ENCODE measurements at places on chromosomes 16 and 17.

- DNase-seq: no peak
Observed at GRCh38 chr16:84725481-84726078, 25.8 kb downstream of the USP10 start.

DNA sequence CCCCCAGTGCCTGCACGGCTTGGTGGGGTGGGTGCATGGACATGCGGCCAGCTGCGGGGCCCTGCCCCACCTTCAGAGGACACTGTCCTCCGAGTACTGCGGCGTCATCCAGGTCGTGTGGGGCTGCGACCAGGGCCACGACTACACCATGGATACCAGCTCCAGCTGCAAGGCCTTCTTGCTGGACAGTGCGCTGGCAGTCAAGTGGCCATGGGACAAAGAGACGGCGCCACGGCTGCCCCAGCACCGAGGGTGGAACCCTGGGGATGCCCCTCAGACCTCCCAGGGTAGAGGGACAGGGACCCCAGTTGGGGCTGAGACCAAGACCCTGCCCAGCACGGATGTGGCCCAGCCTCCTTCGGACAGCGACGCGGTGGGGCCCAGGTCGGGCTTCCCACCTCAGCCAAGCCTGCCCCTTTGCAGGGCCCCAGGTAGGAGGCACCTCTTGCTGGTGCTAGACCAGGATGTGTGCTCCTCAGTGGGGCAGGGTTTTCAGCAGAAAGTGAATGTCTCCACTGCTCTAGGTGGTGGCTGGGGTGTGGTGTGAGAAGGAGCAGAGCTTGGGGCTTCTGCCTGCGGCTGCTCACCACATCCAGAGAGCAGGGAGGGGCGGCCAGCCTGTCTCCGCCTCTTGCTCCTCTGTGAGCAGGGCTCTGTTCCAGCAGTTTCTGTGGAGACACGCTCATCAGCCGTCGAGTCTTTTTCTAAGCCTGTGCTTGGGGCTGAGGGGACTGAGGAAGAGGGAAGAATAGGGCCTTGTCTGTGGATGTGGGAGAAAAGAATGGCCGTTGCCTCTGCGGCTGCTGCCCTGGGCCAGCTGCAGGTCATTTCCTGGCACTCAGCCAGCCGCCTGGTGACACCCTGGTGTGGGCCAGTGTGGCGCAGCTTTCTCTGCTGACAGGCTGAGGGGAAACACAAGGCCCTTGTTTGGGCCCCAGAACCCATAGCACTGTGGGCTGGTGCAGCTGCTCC is 2.2 kb downstream of the ZNF276 start:
- no peak for DNase-seq

- no peak for DNase-seq
Observed at GRCh38 chr17:50261051-50261915, 13.0 kb upstream of the TMEM92 start.

GRCh38 chr17:798246-798645 is 16.1 kb downstream of the MRM3 start:
- DNase-seq: no peak

- no peak for DNase-seq
Observed at GRCh38 chr16:14360326-14361037, 269.6 kb downstream of the PARN start.

DNA sequence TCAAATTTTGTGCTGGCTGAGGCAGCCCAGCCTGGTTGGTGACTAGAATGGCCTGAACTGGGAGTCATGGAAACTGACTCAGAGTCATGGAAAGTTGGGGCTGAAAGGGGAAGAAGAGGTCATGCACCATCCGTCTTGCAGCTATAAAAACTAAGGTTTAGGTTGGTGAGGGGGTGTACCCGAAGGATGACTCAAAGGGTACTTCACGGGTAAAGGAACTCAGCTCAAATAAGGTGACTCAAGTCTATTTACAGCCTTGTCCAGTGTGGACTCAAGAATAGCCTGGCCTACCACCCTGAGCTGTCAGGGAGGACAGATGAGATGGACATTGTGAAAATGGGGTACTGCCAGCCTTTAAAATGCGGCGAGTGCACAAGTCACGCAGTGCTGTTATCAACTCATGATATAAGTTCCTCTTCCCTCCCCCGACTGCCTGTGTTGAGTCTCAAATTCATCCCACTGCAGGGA is 18.6 kb downstream of the CD300LB start:
- DNase-seq: no peak

GRCh38 chr16:3546986-3547682 is 30.1 kb downstream of the NLRC3 start:
- no peak for DNase-seq

DNA sequence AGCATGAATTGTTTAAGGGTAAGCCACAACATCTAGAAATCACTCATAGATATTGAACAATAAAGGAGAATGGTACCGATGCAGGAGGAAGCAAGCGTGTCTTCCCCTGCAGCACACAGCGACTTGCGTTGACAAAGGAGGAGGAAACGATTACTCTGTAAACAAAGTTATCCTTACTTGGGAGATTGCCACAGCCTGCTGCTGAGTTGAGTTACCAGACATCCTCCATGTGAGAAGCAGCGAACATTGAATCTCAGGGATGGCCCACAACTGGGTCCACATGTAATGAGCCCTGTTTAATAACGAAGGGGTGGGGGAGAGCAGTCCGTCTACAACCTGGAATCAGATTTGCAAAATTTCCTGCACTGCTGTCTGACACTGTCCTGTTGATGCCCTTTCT is 27.7 kb downstream of the CLUH start:
- DNase-seq: no peak

GRCh38 chr16:19582050-19582831 is 26.7 kb downstream of the VPS35L start:
- no peak for DNase-seq

GRCh38 chr16:50688083-50688482 is 5.3 kb upstream of the NOD2 start:
- DNase-seq: no peak

DNA sequence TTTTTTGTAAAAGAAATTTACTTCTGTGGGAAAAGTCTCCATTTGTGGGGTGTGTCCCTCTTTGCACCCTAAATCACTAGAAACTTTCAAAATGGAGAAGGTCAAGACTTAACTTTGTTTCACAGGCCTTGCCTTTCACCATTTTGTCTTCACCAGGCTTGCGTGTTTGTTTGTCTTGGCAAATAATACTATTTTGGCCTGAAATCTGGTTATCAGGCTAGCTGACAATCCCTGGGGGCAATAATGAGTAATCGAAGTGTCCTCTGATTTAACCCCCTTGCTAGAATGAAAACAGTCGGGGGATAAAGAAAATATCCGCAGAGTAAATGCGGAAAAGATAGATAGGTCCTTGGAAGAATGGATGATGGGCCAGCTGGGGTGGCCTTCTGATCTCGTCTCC is 34.5 kb downstream of the SLC39A11 start:
- DNase-seq: no peak

GRCh38 chr17:2909175-2909845 is 113.1 kb downstream of the RAP1GAP2 start:
- no peak for DNase-seq

- no peak for DNase-seq
Observed at GRCh38 chr16:81469183-81469677, 24.6 kb downstream of the CMIP start.

GRCh38 chr16:20348365-20349185 is 3.9 kb downstream of the UMOD start:
- no peak for DNase-seq

- DNase-seq: no peak
Observed at GRCh38 chr17:83170571-83171260, 91.3 kb downstream of the METRNL start.

- DNase-seq: no peak
Observed at GRCh38 chr17:80122026-80122575, 20.7 kb downstream of the GAA start.

DNA sequence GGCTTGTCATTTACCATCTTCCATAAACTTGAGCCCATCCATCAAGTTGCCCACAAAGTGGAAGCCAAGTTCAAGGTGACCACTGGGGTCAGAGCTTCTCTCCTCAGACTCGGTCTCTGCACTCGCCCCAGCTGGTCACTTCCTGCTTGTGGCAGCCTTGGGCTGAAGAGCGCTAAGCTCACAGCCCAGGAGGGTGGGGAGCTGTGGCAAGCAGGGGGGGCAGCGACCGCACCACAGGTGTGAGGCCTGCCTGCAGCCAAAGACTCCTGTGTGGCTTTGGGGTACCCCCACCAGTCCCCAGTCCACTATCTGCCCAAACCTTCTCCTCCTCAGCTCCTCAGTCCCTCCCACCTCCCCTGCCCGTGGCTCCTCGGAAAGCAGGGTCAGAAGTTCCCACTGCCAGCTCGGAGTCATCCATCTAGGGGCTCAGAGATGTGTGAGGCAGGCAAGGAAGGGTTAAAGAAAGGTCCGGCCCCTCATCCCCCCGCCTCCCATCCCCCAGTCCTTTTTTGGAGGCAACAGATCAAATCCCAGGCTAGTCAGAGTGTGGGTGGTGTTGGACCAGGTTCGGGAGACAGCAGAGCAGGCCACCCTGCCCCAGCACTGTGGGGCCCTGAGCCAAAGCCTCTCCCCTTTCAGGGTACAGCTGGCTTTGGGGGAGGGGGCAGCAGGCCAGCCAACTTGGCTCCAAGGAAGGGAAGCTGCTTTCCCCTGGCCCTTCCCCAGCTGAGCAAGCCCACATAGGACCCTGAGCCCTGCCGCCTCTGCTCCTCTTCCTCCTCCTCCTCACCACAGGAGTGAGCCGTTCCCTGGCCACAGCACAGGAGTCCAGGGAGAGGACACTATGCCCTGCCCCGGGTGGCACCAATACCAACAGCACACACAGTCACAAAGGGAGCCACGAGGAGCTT is 3.2 kb downstream of the CSF3 start:
- DNase-seq: no peak

GRCh38 chr16:11203111-11203623 is 52.8 kb downstream of the SOCS1 start:
- DNase-seq: no peak

GRCh38 chr17:79829004-79829403 is 10.2 kb downstream of the CBX4 start:
- no peak for DNase-seq

GRCh38 chr17:17328251-17328650 is 25.1 kb downstream of the NT5M start:
- no peak for DNase-seq

DNA sequence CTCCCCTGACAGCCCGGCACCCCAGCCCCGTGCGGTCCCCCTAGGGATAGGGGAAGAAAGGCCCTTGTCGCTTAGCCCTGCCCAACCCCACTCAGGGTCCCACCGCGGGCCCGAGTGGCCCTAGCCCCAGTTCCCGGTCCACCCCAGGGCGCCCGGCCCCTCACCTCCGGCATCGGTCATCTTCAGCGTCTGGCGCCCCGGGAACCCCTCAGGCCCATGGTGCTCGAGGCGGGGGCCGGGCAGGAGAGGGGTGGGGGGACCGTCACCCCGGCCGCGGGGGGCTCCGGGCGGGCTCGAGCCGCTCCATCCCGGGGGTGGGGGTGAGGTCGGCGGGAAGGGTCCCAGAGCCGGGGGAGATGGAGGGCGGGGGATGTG is 620 bp downstream of the SAMD14 start:
- DNase-seq: no peak

DNA sequence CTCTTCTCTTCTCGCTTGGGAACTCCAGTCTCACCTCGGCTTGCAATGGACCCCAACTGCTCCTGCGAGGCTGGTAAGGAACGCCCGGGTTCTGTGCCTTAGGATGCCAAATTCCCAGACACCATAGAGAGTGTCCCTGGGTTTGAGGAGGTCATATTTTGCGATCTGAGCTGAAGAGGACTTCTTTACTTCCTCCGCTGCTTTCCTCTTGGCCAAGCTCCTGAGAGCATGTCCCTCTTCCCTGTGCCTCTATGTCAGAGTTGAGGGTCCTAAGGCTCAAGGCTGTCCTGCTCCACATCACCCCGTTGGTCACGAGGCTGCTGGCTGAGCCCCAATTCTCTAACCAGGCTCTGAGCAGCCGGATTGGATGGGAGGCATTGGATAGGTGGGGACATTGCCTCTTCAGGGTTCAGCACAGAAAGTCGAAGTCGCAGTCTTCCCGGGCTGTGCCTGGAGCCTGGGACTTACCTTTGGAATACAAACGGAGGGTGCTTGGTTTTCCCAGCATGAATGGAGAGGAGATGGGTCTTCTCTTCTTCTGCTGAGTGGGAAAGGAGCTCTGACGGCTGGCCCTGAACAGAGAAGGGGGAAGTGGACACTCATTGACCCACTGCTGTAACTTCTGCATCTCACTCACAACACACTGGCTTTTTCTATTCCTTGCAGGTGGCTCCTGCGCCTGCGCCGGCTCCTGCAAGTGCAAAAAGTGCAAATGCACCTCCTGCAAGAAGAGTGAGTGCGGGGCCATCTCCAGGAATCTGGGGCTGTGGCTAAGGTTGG is 416 bp downstream of the MT1H start:
- DNase-seq: no peak

GRCh38 chr17:67574658-67575293 is 143.0 kb upstream of the NOL11 start:
- no peak for DNase-seq

DNA sequence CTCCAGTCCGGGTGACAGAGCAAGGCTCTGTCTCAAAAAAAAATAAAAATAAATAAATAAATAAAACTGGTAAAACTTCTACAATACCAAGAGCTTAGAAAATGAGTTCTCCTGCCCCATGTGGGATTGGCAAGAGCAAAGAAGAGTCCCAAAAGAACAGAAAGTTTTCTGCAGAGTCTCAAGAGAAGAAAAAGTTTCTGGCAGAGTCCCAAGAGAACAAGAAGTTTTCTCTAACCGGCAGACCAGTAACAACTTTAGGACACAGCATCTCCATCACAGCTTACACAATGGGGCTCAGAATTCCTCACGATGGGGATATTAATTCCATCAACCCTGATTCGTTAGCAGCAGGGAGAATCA is 1.1 kb downstream of the SLC39A11 start:
- DNase-seq: no peak

DNA sequence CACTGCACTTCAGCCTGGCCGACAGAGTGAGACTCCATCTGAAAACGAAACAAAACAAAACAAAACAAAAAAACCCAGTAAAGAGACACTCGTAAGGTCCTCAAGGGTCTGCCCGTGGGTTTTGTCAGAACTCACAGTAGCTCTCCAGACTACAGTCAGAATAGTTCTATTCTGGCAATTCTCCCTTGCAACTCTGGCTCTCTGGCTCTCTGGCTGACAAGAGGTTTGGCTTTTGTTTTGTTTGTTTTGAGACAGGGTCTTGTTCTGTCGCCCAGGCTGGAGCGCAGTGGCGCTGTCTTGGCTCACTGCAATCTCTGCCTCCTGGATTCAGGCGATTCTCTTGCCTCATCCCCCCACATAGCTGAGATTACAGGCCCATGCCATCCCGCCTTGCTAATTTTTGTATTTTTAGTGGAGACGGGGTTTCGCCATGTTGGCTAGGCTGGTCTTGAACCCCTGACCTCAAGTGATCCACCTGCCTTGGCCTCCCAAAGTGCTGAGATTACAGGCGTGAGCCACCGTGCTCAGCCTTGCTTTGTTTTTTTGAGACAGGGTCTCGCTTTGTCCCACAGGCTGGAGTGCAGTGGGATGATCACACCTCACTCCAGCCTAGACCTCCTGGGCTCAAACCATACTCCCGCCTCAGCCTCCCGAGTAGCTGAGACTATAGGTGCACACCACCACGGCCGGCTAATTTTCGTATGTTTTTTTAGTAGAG is 20.5 kb upstream of the CHP2 start:
- no peak for DNase-seq

- no peak for DNase-seq
Observed at GRCh38 chr16:10920726-10921427, 21.4 kb downstream of the DEXI start.

Data from coronary artery (tissue), 2 donors.